RKO (cell line): ENCODE measurements at places on chromosomes 1 and 21.

DNA sequence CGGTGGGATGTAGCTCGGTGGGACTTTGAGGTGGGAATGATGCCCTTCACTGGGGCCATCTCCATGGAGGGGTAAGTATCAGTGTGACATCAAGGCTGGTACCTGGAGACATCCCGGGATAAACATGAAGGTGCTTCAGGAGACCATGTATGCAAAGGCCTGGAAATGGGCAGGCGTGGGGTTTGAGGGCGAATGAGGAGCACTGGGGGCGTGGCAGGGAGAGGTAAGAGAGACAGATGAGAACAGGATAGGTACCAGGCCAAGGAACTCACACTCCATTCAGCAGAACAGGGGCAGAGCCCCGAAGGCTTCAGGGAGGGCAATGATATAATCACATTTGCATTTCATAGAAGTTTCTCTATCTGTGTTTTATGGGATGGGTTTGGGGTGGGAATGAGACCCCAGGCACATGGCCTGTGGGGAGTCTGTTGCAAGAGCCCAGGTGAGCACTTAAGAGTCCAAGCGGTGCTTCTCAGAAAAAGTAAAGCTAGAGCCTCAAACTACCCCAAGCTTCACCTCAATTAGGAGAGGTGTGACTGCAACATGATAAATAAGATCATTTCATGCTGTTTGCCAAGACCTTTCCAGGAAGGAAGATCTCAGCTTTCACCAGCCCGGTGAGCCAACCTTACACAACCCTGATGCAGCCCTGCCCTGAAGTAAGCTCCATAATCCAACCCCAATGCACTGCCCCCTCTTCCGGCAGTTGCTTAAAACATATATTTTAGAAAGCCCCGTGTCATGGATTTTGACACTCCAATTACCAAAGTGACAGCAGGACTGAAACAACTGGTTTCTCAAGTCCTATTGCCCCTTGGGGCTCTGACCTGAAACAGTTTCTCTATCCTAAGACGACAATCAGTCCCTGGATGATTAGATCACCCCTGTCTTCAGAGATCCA is 7.4 kb downstream of the S100A9 start:
- DNase-seq, result no peak

- no peak for DNase-seq
Observed at GRCh38 chr1:206722751-206723461, 38.2 kb downstream of the MAPKAPK2 start.

DNA sequence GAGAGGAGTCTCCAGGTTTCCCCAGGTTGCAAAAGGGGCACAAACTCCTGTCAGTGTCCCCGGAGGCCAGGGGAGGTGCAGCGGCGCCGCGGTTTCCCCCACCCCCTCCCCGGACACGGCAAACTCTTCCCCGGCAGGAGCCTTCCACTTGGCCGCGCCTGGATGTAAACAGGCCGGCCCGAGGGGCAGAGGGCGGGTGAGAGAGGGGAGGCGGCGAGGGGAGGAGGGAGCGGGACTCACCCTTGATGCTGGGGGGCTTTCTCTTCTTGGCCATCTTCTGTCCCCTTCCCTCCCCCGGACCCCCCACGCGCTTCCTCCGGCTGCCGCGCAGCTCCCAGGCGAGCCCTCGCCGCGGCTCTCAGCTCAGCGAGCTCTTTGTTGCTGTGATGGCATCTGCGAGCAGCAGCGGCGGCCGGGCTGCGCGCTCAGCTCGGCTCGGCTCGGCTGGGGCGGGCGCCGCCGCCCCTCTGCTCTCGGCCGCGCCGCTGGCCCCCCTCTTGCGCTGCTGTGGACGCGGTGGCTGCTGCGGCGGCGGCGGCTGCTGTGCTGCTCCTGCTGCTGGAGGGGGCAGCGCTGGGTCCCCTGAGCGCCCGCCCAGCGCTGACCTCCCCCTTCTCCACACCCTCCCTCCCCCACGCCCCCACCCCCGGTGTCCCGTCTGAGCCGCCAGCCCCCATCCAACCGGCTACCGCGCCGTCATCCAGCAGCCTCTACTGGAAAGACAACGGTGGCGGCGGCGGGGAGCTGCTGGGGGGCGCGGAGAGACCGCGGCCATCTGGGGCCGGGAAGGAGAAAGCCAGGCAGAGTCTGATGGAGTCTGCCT is 4.9 kb upstream of the SLC44A5 start:
- no peak for DNase-seq

GRCh38 chr1:235088430-235088829 is 40.2 kb downstream of the TOMM20 start:
- DNase-seq, result no peak

GRCh38 chr1:66682106-66682505 is 70.2 kb upstream of the DYNLT5 start:
- no peak for DNase-seq

- DNase-seq, result no peak
Observed at GRCh38 chr1:18385239-18385790, 95.4 kb upstream of the KLHDC7A start.

DNA sequence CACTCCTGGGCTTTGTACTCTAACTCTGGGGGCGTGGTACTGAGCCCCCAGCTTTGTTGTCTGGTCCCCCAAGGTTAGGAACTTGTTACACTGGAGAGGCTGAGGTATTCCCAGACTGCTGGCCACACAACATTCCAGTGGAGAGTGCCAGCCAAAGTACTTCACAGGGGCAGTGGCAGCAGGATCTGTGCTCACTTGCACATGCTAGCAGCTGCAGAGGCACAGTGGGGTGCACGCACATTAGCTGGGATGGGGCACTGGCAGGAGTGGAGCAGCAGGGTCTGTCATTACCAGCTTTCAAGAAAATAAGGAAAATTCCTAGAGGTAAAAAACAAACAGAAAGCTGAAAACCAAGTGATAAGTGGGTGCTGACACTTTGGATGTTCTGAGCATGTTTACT is 31.0 kb downstream of the ZNF691 start:
- DNase-seq, result no peak

GRCh38 chr1:153363641-153364040 is 6.0 kb downstream of the S100A9 start:
- no peak for DNase-seq

DNA sequence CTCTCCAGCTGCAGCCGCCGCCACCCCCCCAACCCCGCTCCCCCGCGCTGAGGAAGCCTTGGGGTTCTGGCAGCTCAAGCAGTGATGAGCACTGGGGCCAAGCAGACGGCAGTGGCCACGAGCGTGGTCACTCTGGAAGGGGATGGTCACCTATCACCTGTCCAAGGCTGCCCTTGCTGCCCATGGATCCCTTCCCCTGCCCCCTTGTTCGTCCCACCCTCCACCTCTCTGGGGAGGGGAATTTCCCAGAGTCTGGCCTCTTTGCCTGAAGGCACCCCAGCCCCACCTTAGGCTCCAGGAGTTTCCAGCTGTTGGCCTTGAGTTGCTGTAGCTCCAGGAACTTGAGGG is 7.2 kb upstream of the SMIM12 start:
- no peak for DNase-seq

DNA sequence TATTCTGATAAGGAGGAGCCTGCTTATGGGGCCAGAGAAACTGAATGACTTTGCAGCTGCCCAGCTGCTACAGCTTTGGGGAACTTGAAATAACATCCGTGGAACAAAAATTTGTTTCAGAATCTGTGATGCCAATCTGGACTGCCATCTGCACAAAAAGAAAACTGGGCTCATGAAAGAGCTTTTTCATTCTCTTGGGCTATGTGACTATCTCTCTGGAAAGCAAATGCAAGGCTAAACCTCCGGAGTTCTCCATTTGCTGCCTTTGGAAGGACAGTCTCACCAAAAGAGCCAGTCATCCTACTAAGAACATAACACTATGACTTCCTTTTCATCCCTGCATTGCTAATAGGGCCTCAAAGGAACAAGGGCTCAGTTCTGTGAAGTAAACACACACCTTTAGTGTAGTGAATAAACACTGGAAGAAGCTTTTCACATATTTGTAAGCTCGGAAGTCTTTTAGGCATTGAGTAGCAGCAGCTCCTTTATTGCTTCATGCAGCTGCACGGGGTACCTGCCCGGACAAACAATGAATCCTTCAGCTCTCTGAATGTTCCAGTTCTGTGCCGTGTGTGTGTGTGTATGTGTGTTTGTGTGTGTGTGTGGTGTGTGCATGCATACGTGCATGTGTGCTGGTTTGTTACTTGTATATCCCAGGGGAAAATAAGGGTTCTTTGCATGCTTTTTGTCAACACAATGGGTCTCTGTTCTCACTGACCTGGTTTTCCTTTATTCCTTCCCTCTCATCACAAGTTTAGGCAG is 255.5 kb upstream of the SGIP1 start:
- no peak for DNase-seq

- DNase-seq, result no peak
Observed at GRCh38 chr1:107963008-107963407, 2.0 kb downstream of the VAV3 start.

GRCh38 chr1:64575881-64576676 is 106.2 kb downstream of the CACHD1 start:
- no peak for DNase-seq

DNA sequence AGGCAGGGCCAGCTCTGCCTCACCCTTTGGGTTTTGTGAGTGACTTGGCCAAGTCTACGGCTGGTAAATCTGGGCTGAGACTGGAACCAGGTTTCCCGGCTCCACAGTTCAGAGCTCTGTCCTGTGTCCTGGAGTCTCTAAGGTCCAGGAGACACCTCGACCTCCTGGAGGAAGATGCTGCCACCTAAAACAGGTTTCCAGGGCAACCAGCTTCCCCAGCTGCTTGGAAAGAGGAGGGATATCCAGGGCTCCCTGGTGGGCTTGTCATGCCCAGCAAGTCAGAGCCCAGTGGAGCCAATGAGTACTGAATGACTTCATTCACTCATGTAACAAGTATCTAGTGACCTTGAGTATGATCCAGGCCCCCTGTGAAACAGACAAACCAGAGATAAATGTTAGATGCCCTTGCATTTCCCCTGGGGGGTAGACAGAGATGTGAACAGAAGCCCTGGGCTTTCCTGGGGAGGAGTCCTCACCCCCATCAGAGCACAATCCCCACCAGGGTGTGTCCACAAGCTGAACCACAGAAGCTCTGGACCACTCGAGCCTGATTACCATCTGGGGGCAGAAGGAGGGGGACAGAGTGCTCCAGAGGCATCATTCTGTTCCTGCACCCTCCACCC is 181.2 kb upstream of the RAB4A start:
- no peak for DNase-seq

DNA sequence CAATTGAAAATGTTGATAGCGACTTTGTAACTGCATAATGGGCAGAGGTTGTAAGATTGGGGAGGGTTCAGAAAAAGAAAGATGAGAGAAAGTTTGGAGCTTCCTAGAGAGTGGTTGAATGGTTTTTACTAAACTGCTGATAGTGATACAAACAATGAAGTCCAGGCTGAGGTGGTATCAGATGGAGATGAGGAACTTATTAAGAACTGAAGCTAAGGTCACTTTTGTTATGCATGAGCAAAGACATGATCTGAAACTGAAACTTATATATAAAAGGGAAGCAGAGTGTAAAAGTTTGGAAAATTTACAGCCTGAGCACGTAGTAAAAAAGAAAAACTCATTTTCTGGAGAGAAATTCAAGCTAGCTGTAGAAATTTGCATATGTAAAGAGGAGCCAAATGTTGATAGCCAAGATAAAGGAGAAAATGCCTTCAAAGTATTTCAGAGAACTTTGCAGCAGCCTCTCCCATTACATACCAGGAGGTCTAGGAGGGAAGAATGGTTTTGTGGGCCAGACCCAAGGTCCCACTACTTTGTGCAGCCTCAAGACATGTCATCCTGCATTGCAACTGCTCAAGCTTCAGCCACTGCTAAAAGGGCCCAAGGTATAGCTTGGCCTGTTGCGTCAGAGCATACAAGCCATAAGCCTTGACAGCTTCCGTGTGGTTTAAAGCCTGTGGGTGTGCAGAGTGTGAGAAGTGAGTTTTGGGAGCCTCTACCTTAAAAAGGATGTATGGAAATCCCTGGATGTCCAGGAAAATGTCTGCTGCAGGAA is 843.9 kb downstream of the AMY1C start:
- DNase-seq, result no peak

GRCh38 chr1:92797961-92798360 is 13.1 kb upstream of the EVI5 start:
- DNase-seq, result no peak

DNA sequence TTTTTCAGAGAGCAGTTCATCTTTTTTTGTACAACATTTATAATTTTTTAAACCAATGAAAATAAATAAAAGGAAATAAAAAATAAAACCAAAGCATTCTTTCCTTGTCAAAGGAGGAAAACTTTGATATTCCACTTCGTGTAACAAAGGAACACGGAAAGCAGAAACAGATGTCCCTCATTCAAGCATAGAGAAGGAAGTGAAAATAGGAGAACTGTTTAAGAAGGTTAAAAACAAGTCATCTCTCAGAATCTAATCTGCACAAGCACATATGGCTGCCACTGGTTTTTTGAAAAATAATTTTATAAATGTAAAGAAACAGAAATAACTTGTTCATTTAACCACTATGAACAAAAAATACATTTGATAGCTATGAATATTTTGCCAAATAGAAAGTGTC is 35.9 kb upstream of the ZNF644 start:
- no peak for DNase-seq

- no peak for DNase-seq
Observed at GRCh38 chr1:109307274-109308021, 637 bp upstream of the MYBPHL start.

DNA sequence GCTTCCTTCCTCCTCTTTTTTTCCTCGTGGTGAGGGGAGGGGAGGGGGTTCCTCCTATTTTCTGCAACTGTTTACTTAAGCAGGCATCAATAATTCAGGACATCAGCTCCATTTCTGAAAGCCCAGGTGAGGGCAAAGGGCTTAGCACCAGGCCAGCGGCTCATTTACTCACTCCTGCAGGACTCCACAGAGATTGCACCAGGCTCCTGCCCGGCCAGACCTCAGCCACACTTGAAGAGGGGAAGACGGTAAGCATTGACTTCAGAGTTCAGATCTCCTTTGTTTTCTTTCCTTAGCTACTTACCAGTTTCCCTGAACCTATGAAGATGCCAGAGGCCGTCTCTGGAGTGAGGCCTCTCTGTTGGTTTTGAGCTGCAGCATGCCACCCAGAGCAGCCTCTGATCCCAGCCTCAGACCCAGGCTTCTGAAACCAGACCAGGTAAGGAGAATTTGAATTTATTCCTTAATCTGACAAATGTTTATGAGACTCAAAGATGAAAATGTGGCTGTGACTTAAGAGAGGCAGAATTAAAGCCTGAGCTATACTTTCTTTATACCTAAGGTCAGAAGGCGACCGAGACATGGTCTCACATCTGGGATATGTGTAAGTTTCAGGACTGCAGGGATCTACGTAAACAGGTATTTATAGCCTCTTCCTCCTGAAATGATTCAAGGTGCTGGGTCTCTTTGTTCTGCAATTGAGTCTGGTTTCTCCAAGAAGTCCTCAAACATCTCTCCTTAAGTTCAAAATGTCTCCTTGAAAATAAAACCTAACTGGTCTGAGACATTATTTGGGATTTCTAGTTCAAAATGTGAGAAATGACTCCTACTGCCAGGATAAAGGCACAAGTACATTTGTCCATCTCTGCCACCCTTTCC is 272.5 kb upstream of the RUNX1 start:
- DNase-seq, result no peak

GRCh38 chr1:227915564-227916553 is 31.9 kb downstream of the WNT9A start:
- DNase-seq, result no peak

DNA sequence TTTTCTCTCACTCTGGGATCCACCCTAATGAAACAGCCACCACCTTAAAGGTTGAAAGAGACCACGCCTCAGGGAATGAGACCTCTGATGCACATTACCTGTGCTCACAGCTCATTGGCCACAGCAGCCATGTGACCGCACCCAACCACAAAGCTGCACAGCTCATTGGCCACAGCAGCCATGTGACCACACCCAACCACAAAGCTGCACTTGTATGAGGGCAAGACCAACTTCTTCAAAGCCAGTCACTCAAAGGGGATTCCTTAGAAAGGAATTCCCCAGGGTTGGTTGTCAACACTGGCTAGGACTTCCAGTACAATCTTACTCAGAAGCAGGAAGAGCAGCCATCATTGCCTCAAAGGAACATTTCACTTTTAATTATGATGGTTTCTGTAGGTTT is 43.6 kb upstream of the PDE9A start:
- peak; percentile 21 for DNase-seq
